ENCODE measurements at places on chromosomes 4 and X. TPM values are rescaled to one million over a fixed set of nuclear protein-coding genes. Genes with fewer than 3 reads are reported as not detected.
A peak's percentile ranks its signal among the peaks of the same experiment; 100 is the strongest.

- no peak overlapping the region for H3K4me3 ChIP-seq
- H3K36me3 ChIP-seq: no peaks in the 10 kb centered on the region
- no peaks in the 10 kb centered on the region for H3K27me3 ChIP-seq
- no peak for DNase-seq
- no peaks in the 10 kb centered on the region for H3K4me1 ChIP-seq
- H3K27ac ChIP-seq: no peak overlapping the region
Measured at GRCh38 chrX:111830571-111830970, 45.4 kb upstream of the TRPC5OS start.

DNA sequence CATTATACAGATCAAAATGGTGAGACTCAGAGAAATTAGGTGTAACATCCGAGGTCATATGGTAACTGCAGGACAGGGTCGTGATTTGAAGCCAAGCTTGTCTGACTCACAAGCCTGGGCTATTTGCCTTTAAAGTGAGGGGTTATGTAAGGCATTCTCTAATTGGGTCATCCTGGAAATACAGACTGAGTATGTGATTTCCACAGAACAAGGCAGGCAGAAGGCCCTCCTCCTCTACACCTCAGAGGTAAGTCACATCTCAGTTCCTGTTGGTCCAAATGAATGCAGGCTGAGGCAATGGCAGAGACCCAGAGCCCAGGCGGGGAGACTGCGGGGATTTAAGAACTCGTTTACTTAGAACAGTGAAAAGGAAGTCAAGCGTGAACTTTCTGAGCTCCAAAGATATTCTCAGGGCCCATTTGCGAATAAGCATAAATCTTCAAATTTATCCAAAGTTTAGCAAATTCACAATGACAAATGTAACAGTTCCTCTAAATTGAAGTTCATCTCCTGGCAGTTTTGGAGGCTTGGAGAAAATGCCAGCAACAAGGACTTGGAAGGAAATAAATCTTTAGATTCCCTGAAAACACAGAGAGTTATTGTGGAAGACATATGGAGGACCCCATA, 153.3 kb downstream of the LDB2 start:
- no peaks in the 10 kb centered on the region for H3K4me1 ChIP-seq
- no peaks in the 10 kb centered on the region for H3K27me3 ChIP-seq
- no peak for DNase-seq
- H3K36me3 ChIP-seq: no peaks in the 10 kb centered on the region
- no peak overlapping the region for H3K27ac ChIP-seq

- no peak overlapping the region for H3K4me3 ChIP-seq
- H3K36me3 ChIP-seq: no peaks in the 10 kb centered on the region
- H3K27ac ChIP-seq: no peak overlapping the region
- no peaks in the 10 kb centered on the region for H3K4me1 ChIP-seq
- no peaks in the 10 kb centered on the region for H3K27me3 ChIP-seq
Measured at GRCh38 chrX:99413317-99413716, 996.8 kb downstream of the PCDH19 start.

DNA sequence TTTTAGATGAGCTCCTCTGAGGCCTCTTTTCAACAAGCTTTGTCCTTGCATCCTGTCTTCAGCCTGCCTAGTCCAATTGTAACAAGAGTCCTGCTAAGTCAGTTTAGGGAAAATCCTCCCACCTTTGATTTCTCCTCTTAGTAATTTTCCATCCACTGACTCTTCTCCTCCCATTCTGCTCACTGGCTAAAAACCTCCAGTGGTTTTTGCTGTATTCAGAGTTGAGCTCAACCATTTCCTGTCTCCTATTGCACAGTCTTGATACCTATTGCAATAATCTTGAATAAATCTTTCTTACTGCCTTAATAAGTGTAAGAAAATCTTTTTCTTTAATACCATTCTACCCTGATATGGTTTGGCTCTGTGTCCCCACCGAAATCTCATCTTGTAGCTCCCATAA, 117.8 kb upstream of the ENPP6 start:
- DNase-seq: no peak
- peak overlapping the region; percentile 64 for H3K27ac ChIP-seq
- H3K4me3 ChIP-seq: peak overlapping the region; percentile 1
- peaks cover 10% of the 10 kb centered on the region for H3K36me3 ChIP-seq
- peaks cover 54% of the 10 kb centered on the region for H3K4me1 ChIP-seq

DNA sequence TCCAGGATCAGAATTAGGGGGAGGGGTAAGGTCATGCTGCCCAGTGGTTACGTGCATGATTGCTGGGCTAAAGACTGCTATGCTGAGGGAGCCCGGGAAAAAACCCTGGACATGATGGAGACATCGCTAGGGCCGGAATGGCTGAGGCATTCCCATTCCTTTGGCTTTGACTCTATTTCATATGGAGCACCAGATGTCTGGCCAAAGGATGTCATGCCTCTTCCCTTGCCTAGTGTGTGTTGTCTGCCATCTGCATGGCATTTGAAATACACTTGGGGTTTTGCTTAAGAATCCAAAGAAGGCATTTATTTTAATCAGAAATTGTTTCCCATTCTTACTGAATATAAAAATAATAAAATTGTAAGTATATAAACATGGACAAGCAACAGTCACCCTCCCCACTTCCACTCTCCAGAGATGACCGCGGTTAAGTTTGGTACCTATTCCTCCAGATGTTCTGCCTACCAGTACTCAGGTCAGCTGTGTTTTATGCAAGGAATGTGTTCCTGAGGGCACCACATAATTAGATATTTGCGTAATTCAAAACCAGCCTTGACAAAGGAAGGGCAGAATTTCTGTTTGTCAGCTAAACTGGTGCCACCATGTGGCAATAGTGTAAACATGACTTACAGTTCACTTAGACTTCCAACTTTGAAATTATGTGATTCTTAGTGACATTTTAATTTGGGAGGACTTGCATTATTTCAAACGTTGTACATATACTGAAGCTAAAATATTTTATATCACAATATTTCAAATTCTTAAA, 105.9 kb downstream of the CT47B1 start:
- no peaks in the 10 kb centered on the region for H3K27me3 ChIP-seq
- H3K36me3 ChIP-seq: no peaks in the 10 kb centered on the region
- H3K4me1 ChIP-seq: no peaks in the 10 kb centered on the region
- H3K4me3 ChIP-seq: no peak overlapping the region
- no peak overlapping the region for H3K27ac ChIP-seq

DNA sequence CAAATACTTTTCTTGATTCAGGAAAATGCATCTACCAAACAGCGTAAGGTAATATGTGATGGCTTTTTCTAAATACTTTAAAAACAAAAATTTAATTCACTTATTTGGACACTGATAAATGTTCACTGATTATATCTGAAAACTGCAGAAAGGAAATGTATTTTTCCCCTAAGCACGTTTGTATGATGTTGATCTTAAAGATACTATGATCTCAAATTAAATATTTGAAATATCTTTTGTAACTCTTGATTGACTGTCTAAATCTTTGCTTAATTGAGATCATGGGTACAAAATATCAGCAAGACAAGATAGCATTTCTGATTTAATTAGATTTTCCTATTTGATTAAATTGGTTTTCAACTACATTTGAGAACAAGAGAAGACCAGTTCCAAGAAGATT, 281.0 kb upstream of the UGT8 start:
- no peak for DNase-seq
- H3K27me3 ChIP-seq: peaks cover 2% of the 10 kb centered on the region
- no peak overlapping the region for H3K27ac ChIP-seq

DNA sequence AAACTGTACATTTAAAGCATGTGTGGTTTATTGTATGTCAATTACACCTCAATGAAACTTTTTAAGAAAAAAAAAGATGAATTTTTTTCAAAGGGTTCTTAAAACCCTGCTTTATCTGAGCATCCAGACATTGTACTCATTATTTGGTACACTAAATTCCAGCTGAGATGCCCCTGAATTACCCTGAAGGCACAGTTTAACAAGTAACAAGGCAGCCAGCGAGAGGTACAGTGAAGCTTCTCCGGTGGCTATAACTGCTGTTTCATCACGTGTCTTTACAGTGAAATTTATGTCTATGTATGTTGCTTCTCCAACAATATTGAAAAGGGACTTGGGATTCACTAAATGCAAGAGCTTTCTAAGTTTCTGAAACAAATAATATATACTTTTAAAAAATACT, 15.8 kb downstream of the SLC7A11 start:
- H3K36me3 ChIP-seq: peaks cover 7% of the 10 kb centered on the region
- H3K4me1 ChIP-seq: no peaks in the 10 kb centered on the region
- no peak for DNase-seq
- no peaks in the 10 kb centered on the region for H3K27me3 ChIP-seq
- no peak overlapping the region for H3K27ac ChIP-seq

- no peaks in the 10 kb centered on the region for H3K4me1 ChIP-seq
- no peak overlapping the region for H3K27ac ChIP-seq
- DNase-seq: no peak
- H3K4me3 ChIP-seq: no peak overlapping the region
- H3K27me3 ChIP-seq: peaks cover 43% of the 10 kb centered on the region
- no peaks in the 10 kb centered on the region for H3K36me3 ChIP-seq
Measured at GRCh38 chr4:185532293-185532692, 3.0 kb downstream of the PDLIM3 start.

The XG gene
- 0.65 TPM for total RNA-seq

The BLOC1S4 gene
- 21.5 TPM for total RNA-seq

- DNase-seq: no peak
- H3K27ac ChIP-seq: no peak overlapping the region
- H3K4me1 ChIP-seq: no peaks in the 10 kb centered on the region
- H3K4me3 ChIP-seq: no peak overlapping the region
- H3K27me3 ChIP-seq: no peaks in the 10 kb centered on the region
Measured at GRCh38 chrX:97322401-97322800, 438.7 kb downstream of the RPA4 start.

DNA sequence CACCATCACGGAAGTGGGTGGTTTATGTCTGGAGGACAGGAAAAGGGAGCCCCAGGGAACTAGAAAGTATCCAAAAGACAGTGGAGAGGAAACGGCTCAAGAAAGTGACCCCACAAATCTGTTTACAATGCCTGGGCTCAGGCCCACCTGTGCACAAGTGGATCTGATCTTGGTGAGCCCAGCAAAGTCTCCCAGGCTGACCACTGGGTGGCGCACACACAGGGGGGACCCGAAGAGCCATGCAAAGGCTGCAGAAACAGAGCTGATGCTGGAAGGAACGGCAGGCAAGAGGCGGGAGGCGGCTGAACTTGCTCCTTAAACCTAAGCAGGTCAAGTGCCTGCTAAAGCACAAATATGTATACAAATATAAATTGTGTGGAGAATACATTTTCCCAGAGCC, 9.6 kb downstream of the HAUS7 start:
- peaks cover 17% of the 10 kb centered on the region for H3K36me3 ChIP-seq
- DNase-seq: no peak
- no peaks in the 10 kb centered on the region for H3K4me1 ChIP-seq
- no peak overlapping the region for H3K27ac ChIP-seq
- H3K4me3 ChIP-seq: no peak overlapping the region
- no peaks in the 10 kb centered on the region for H3K27me3 ChIP-seq

DNA sequence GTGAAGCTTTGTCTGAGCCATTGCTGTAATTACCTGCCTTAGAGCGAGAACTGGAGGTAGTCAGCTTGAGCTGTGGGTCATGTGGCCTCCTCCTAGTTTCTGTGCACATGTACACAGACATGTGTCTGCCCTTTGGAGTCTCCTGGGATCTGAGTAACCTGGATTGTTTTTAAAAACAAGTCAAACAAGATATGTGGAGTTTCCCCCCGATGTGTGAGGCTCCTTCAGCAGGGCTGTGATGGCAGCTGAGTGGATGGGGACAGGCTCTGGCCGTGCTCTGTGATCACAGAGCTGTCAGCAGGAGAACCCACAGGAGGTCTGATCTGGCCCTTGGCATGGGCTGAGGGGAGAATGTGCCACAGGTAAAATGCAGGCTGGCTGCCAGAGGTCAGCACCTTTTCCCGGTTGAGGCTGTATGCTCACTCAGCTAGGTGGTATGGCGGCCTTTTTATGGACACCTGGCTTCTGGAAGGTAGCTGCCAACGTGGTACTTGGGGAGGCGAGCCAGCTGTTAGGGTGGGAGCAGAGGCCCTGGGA, 38.4 kb downstream of the NOP14 start:
- H3K4me1 ChIP-seq: peaks cover 36% of the 10 kb centered on the region
- DNase-seq: no peak
- H3K36me3 ChIP-seq: peaks cover 43% of the 10 kb centered on the region
- H3K27me3 ChIP-seq: no peaks in the 10 kb centered on the region

DNA sequence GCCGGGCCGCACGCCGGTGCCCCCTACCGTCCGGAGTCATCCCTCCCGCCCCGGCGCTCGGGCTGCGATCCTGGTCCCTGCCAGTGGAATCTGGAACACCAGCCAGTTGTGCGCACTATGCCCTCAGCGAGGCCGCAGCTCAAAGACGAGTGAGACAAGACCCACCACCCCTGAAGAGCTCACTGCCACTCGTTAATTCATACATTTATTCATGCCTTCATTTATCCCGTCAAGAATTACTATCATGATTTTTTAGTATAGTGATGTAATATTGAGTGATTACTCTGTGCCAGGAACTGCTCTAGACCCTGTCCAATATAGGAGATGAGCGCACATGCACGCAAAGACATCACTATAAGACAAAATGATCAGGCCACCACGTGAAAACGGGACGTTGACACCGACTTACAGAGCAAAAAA, 247 bp upstream of the PPA2 start:
- peak overlapping the region; percentile 96 for H3K27ac ChIP-seq
- H3K27me3 ChIP-seq: peaks cover 2% of the 10 kb centered on the region
- DNase-seq: no peak
- peaks cover 11% of the 10 kb centered on the region for H3K36me3 ChIP-seq
- peaks cover 37% of the 10 kb centered on the region for H3K4me1 ChIP-seq

The SHROOM3 gene
- total RNA-seq: 0.05 TPM

DNA sequence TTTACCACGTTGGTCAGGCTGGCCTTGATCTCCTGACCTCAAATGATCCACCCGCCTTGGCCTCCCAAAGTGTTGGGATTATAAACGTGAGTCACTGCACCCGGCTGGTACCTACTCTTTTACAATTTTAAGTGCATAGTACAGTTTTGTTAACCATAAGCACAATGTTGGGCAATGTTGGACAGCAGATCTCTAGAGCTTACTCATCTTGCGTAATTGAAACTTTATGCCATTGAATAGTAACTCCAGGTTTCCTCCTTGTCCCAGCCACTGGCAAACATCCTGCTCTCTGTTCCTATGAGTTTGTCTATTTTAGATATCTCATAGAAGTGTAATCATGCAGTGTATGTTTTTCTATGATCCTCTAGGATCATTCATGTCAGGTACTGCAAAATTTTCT, 9.3 kb upstream of the CPE start:
- H3K27ac ChIP-seq: no peak overlapping the region
- H3K4me3 ChIP-seq: no peak overlapping the region
- peaks cover 31% of the 10 kb centered on the region for H3K27me3 ChIP-seq
- no peaks in the 10 kb centered on the region for H3K36me3 ChIP-seq
- no peaks in the 10 kb centered on the region for H3K4me1 ChIP-seq

The ZNF732 gene
- total RNA-seq: not detected

DNA sequence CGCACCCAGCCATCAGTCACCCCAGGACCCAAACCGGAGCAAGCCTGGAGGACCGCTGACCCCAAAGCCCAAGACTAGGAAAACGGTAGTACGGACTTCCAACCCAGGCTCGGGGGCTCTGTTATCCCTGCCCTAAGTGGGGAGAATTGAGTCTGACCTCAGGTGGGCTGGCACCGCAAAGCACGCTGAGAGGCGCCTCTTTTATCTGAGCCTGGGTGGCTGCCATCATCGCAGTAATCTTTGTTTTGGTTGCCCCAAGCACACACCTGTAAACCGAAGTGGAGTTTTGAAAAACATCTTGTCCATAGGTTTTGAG, 894 bp upstream of the SH3RF1 start:
- no peak overlapping the region for H3K27ac ChIP-seq
- H3K4me1 ChIP-seq: peaks cover 5% of the 10 kb centered on the region
- DNase-seq: no peak
- peak overlapping the region; percentile 60 for H3K4me3 ChIP-seq

The FGFBP2 gene
- 4.8 TPM for total RNA-seq

All from activated T-helper 1 cell treated with anti-CD3 and anti-CD28 coated beads, Interleukin-12 subunit alpha, Interleukin-12 subunit beta, Interleukin-2, Interleukin-4 antibody, amounts not matched to agents 30 ng/mL and 10 ng/mL and 1 ng/mL, durations not matched to agents 14 hours and 24 hours and 36 hours (primary cell).